ENCODE measurements at places on chromosomes 7 and 10.

- no peak for DNase-seq
These were observed 132.6 kb downstream of the GNAT3 start for GRCh38 chr7:80379034-80379982.

- no peak for DNase-seq
These were observed at the start of gene CFTR for GRCh38 chr7:117479225-117480054. Gene CFTR (plus strand): TSS chr7:117480025. CDS start chr7:117480095, 70 bp downstream.

DNA sequence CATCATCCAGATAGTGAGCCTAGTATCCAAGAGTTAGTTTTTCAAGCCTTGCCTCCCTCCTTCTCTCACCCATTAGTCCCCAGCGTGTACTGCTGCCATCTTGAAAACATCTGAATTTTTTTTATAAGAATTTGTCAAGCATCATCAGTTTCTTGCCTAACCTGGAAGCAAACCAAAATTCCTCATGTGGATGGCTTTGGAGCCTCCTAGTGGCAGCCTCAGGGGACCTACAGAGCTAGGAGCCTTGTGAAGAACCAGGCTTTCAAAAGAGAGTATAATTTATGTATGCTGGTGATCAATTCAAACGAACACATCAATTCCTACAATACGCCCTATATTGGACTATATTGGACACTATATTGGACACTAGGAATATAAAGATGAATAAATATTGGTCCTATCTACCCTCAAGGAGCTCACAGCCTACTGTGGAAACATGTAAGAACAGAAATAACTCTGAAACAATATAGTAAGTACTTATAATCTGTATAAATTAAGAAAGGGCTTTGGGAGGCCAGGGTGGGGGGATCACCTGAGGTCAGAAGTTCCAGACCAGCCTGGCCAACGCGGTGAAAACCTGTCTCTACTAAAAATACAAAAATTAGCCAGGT is 63.4 kb downstream of the HPSE2 start:
- DNase-seq: no peak

DNA sequence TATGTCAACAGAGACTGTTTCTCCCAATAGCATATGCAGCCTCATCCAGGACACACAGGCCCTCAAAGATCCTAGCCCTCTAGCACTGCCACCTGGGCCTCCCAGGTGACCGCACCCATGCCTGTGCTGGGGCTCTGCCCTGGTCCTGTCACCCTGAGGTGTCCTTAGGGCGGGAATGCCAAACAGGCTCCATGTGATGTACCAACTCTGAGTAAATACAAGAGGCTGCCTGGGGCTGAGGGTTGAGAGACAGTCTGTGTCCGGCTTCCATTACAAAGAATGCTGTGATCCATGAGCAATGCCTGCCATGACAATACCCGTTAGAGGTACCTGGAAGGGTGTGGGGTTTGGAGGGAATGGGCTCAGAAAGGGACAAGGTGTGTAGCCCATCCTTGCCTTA is 83.0 kb upstream of the KAT6B start:
- no peak for DNase-seq

GRCh38 chr7:74502216-74502891 is 48.6 kb downstream of the GTF2IRD1 start:
- DNase-seq: no peak

- DNase-seq: no peak
These were observed at the start of gene PHYHIPL for GRCh38 chr10:59176241-59177030. Gene PHYHIPL (plus strand): TSS chr10:59176643. CDS start chr10:59176854, 211 bp downstream.

- DNase-seq: no peak
These were observed 98.2 kb upstream of the NEBL start for GRCh38 chr10:20995123-20995987.

DNA sequence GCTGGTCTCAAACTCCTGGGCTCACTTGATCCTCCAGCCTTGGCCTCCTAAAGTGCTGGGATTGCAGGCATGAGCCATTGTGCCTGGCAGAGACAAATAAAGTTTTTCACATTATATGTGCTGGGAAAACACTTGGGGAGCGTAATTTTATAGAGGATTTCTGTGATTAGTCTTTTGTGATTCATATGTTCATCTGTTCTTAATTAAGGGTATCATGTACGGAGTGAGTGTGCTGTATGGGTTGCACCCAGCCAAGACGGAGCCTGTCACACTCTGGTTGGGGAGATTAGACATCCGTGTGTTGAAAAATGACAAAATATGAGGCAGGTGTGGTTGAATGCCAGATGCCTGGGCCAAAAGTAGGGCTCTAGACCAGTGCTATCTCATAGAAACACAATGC is 10.3 kb downstream of the ADRB1 start:
- no peak for DNase-seq

- DNase-seq: no peak
These were observed 707.5 kb upstream of the LRRTM3 start for GRCh38 chr10:66218289-66218688.

DNA sequence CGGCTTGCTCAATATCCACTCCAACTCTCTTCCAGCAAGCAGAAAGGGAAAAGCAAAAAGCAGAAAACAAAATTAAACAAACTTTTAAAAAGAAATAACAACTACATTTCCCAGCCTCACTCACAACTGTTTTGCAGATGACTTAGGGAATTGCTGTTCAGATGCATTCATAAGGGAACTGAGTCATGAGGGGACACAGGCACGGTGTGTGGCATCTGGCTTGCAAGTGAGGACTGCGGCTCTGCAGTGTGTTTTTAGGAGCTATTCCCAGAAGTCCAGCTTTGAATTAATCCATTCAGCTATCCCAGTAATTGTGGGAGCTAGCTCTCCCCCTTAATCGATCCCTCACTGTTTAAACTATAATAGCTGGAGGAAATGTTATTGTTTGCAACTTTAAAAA is 30.3 kb downstream of the PTN start:
- DNase-seq: no peak

DNA sequence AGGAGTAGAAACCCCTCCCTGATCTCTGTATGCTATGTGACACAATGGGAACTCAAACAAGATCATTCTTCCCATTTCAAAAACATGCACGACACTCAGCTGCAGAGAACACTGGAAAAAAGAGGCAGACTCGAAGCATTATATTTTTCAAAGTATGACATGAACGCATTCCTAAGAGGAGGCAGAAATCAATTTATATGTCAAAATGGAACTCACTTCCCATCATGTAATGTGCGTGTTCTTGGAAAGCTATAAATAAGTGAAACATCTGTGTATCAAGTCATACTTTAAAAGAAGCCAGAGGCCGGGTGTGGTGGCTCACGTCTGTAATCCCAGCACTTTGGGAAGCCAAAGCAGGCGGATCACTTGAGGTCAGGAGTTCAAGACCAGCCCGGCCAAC is 142.7 kb downstream of the ICA1 start:
- no peak for DNase-seq

DNA sequence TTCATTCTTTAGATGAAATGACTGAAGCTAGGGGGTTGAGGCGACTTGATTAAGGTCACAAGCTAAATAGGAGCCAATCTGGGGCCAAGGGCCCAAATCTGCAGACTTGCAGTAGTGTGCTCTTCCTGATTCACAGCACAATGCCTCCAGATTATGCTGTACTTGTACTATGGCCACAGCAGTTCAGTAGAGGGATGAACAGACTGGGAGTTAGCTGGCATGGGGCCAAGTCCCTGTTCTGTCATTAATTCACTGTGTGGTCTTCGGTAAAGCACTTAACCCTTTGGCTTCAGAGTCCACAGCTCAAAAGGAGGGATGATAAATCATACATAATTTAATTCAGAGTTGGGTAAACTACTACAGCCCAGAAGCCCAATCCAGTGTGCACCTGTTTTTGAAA is 196.8 kb downstream of the XPNPEP1 start:
- DNase-seq: no peak

GRCh38 chr7:41238851-41239331 is 464.0 kb downstream of the INHBA start:
- no peak for DNase-seq

- no peak for DNase-seq
These were observed 61.0 kb downstream of the KLHDC10 start for GRCh38 chr7:130131191-130131834.

DNA sequence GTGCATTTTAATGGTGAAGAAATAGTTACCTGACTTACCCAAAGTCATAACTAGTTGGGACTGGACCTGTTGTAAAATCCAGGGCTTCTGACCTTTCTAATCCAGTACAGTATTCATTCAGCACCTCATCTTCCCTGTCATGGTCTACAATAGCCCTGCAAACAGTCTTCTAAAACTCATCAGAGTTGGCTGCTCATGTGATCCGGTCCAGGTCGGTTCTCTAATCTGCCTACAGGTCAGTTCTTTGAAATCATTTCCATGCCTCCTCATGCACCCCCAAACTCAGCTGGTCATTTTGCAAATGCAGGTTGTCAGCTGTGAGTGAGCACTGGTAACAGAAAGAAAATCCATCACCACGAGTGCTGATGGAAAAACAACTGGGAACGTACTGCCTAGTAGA is 451.6 kb upstream of the GALNT17 start:
- no peak for DNase-seq

DNA sequence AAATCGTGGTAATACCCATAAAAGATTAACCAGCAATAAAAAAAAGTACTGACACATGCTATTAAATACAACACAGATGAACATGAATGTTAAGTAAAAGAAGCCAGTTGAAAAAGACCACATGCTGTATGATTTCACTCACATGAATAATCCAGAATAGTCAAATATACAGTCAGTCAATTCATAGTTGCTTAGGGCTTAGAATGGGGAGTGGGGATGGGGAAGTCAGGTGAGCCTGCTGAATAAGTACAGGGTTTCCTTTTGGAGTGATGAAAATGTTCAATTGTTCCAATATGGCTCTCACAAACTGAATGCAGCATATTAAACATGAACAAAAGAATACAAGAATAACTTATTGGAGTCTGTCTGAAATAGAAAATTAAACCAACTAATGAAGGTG is 1.8 kb downstream of the COA1 start:
- DNase-seq: no peak

GRCh38 chr7:78528964-78529363 is 730.4 kb downstream of the PHTF2 start:
- DNase-seq: no peak

- DNase-seq: no peak
These were observed 274.5 kb downstream of the INHBA start for GRCh38 chr7:41428381-41428780.

DNA sequence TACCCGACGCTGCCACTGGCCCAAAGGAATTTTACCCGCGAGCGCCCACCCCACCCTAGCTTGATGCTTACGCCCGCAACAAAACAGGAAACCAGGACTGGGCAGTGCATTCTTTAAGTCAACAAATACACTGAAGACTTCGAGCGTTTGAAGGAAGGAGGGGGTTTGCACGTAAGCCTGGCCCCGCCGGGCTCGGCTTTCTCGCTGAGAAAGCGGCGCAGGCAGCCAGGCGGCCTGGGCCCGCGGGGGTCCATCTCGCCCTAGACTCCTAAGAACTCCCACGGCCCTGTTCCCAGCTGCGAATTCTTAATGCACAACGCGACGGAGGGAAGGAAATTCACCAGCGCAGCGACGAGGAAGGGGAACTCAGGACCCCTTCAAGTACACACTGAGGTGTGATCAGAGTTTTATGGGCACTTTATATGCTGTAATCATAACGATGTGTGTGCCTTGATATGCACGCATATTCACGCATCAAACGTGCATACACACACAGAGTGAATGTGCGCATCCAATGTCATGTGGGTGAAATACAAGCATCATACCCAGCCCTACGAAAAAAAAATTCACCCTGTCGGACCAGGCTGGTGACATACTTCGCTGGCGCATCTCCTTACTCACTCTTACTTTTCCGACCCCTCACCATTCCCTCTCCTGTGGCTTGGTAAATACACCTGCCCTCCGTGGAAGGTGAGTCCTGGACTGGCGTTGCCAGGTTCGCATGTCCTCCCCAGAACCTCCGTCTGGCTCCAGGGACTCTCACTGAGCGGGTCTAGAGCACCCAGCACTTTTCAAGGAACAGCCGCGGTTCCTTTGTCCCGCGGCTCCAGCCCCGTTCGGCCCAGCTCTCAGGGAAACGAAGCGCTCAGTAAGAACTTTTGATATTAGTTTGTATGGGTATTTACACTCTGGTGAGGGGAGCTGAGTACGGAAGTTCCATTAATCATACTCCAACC is 5.7 kb upstream of the HOXA13 start:
- DNase-seq: no peak

DNA sequence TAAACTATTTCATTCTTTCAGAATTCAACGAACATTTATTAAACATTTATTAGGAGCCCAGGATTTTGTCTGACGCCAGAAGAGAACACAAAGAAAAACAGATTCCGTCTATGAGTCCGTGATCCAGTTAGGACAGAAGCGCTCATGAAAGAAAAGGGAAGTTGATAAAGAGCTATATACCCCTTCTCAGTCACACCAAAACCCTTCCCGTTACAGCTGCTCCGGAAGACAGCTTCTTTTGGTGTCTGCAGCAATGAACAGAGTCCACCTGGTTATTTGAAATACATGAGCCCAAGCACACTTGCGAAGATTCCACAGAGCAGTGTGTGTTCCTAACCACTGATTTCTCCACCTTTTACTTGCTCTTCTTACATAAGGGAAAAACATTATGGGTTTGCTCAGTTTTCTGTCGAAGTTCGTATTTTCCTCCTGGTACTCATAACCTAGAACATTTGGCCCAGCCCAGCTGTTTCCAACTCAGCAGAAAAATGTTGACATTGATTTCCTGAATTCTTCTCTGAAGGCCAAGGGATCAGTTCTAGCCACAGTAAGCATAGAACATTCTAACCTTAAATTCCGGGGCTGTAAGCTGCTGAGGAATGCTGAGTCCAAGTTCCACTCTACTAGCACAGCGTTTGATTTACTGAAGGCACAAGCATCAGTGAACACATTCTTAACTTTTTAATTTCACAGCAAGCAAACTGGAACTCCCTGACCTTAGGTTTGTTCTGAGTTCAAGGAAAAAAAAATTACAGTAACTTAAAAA is 206.5 kb downstream of the SORCS1 start:
- no peak for DNase-seq

GRCh38 chr7:1940402-1940786 is 270.3 kb downstream of the ELFN1 start:
- peak; percentile 90 for DNase-seq

DNA sequence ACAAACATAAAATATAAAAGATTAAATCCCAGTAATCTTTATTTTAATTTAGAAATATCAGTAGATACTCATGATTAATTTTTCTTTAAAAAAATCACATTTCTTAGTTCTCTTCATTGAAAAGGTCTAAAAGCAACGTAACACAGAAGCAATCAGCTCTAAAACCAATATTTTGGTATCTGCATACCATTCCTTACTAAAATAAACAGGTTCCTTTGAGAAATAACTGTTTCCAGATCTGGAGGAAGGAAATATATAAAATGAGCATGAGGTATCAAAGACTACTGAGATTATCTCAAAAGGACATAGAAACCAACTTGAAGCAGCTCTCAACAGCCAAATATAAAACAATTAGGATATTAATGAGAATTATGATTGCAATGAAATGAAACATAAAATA is 301.0 kb upstream of the GNAI1 start:
- DNase-seq: no peak

GRCh38 chr10:78752708-78753107 is 316.1 kb upstream of the ZMIZ1 start:
- DNase-seq: no peak

DNA sequence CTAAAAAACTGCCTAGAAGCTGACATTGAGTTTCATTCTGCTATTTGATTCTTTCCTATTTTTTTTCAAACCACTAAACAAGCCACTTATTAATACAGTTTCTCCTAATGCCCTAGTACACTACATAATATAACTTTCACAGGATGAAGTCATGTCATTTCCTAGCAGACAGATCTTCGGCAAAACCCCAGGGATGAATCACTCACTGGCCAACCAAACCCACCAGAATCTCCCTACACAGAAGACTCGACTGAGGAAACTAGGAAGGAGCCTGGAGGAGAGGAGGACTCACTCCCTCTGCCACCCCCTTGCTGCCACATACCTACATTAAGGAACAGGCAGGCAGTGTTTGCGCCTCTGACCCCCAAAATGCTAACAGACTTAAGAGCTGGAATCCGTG is 33.4 kb downstream of the XPNPEP1 start:
- no peak for DNase-seq

- DNase-seq: no peak
These were observed 121.9 kb downstream of the STRA8 start for GRCh38 chr7:135355377-135356048.

Measured in effector CD4-positive, alpha-beta T cell (primary cell).